ENCODE measurements at places on chromosomes 7 and 10. TPM values are rescaled to one million over a fixed set of nuclear protein-coding genes. Genes with fewer than 3 reads are reported as not detected.
A peak's percentile ranks its signal among the peaks of the same experiment; 100 is the strongest.

Gene CALN1
- total RNA-seq: not detected

Gene TAS2R41
- not detected for total RNA-seq

Gene ANKRD30A
- total RNA-seq: 0.32 TPM

DNA sequence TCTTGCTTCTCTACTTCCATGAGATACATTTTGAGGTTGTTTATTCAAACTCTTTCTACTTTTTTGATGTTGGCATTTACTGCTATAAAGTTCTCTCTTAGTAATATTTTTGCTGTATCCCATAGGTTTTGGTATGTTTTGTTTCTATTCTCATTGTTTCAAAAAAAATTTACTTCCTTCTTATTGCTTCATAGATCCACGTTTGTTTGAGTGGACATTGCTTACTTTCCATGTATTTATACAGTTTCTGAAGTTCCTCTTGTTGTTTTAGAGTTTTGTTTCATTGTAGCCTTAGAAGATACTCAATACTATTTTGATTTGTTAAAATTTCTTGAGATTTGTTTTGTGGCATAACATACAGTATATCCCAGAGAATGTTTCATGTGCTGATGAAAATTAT lies 13.7 kb downstream of the TAS2R40 start:
- DNase-seq: no peak

DNA sequence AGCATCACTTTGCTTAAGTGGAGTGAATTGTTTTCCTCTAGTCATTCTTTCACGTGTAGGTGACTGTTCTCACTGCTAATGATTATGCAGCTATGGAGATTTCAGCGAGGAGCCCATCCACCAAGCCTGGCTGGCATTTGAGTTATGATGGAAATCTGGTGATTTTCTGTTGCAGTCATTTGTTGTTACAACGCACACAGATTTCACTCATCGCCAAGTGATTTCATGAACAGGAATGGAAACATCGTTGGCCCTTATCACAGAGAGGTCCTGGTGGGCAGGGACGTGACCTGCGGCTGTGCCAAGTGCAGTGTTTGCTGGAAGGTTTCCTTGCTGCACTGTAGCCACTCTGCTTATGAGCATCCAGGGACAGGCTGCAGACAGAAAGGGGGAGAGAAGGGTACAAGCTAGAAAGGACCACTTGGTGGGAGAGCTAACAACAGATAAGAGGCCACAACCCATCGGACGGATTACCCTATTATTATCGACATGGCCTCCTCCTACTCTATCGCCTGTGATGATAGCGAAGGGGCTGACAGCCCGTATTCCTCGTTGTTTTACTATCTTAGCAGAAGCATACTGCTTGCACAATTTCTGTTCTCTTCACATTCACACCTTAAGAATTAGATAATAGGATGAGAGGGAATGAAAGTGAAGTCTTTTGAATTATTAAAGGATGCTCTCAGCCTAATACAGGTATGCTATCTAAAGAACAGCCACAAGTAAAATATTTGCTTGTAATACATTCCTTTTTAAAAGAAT lies 99.0 kb upstream of the PITRM1 start:
- no peak for DNase-seq

DNA sequence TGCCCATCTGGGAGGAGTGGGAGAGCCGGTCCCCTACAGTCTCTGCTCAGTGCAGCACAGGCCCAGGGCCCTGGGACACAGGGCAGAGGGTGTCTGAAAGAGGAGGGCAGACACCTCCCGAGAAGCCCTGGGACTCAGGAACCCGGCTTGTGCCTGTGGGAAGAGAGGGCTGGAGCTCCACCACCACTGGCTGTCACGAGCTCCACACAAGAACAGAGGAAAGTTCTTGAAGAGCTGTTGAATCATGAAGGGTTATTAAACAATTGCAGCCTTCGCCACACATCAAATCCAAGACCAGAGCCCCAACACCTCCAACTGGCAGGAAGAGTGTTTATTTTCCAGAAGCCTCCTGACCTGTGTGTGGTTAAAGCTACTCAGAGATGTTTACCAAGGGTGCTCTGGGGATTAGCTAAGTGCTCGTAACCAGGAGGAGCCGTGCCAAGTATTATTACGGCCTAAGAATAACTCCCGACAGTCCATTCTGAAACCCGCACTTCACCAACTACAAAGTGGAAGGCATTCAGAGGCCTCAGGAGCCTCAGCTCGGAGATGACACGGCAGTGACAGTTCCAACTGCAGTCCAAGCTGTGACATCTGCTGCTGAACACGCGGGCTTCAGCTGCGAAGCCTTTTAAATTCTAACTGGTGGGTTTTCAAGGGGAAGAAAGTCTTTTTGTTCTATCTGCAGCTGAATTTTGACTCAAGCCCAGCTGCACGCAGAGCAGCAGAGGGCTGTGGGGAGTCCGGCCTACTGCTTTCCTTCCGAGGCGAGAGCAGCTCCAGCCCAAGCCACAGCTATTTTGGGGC lies 75.1 kb downstream of the MAD1L1 start:
- peak; percentile 64 for DNase-seq

DNA sequence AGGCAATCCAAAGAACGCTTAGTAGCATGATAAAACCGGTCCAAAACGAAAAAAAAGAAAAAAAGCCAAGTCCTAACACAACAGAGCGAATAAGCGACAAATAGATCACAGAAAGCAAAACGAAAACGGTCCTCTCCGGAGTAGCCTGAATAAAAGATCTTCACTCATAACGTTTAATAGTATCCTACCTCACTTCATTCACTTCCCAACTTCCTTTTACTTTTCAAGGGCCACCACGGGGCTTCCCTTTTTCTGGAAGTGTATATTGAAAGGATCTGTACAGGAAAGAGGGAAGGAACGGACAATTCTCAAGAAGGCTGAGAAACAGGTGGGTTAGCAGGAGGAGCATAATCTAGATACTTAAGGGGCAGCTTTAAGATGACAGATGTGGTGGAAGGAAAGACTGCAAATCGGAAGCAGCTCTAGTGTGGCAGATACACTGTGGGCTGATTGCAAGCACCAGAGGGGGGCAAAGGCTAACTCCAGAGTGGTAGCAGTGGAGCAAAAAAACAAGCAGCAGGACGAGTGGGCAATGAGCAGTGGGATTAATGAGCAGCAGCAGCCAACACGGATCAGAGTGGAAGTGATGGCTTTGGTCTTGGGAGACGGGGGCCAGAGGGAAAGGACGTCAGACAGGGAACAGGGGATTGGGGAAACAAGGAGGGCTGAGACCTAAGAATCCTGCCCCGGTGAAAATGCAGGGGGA lies 866 bp downstream of the CNOT4 start:
- DNase-seq: no peak

Gene GIMAP2
- 7.0 TPM for total RNA-seq

DNA sequence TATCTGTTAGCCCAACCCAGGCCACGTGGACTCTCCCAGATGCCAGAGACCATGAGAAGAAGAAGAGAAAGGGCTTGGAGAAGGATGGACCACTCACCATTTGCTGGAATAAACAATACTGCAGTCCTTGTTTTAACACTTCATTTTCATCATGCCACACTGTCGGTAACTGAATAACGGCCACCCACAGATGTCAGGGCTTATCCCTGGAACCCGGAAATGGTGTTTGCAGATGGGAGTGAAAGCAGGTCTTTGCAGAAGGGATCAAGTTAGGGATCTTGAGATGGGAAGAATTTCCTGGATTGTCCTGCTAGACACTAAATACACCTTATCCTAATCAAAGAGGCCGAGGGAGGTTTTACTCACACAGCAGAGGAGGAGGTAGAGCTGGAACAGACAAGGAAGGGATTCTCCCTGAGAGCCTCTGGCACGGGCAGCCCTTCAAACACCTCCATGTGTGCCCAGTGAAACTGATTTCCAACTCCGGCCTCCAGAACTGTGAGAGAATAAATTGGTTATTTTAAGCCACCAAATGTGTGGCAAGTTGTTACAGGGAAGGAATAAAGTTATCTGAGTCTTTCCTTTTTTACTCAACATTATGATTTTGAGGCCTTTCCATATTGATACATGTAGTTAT lies 56.3 kb upstream of the SFMBT2 start:
- no peak for DNase-seq

GRCh38 chr10:129956286-129956670 lies 7.8 kb downstream of the EBF3 start:
- DNase-seq: no peak

DNA sequence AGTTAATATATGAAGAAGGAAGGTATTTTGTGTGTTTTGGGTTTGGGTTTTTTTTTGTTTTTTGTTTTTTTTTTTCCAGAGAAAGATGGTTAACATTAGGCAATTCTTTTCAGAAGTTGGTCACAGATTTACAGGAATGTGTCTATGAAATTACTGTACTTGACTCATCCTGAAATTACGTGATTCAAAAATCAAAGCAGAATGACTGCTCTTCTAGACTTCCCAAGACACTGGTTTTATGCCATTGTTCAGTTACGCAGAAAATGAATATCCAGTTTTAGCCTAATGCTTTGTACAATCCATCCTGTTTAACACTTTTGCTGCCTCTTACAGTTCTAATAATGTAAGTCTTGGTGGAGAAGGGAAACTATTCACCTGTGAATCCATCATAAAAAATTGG lies 39.7 kb upstream of the CELF2 start:
- no peak for DNase-seq

DNA sequence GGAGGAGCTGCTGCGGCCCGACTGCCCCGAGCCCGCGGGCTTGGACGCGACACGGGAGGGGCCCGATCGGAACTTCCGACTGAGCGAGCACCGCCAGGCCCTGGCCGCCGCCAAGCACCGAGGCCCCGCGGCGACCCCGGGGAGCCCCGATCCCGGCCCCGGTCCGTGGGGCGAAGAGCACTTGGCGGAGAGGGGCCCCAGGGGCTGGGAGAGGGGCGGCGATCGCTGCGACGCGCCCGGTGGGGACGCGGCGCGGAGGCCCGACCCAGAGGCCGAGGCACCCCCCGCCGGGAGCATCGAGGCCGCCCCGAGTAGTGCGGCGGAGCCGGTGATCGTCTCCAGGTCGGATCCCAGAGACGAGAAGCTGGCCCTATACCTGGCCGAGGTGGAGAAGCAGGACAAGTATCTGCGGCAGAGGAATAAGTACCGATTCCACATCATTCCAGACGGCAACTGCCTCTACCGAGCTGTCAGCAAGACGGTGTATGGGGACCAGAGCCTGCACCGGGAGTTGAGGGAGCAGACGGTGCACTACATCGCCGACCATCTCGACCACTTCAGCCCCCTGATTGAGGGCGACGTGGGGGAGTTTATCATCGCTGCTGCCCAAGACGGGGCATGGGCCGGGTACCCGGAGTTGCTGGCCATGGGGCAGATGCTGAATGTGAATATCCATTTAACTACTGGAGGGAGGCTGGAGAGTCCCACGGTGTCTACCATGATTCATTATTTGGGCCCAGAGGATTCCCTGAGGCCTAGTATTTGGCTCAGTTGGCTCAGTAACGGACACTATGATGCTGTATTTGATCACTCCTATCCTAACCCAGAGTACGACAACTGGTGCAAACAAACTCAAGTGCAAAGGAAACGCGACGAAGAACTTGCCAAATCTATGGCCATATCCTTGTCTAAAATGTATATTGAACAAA lies 1.4 kb downstream of the OTUD1 start:
- peak; percentile 46 for DNase-seq

Gene FAM221A
- 4.1 TPM for total RNA-seq

Gene PDE6C
- not detected for total RNA-seq

Gene NKX2-3
- total RNA-seq: not detected

- DNase-seq: no peak
Observed at GRCh38 chr10:64515970-64516699, 994.9 kb downstream of the REEP3 start.

Gene TWIST1
- total RNA-seq: 3.2 TPM

Gene TRIM4
- total RNA-seq: 9.6 TPM

- DNase-seq: peak; percentile 59
Observed at GRCh38 chr10:121596689-121597503, 1.3 kb downstream of the FGFR2 start.

All from left cardiac atrium (tissue), 4 donors.